ENCODE measurements at places on chromosomes 6 and 20.

- DNase-seq: no peak
Observed at GRCh38 chr20:41352666-41353065, 12.0 kb downstream of the LPIN3 start.

- DNase-seq: no peak
Observed at GRCh38 chr6:153963352-153963751, 75.7 kb upstream of the OPRM1 start.

- DNase-seq: no peak
Observed at GRCh38 chr6:126063512-126064146, 77.3 kb downstream of the TRMT11 start.

GRCh38 chr6:46741482-46741881, 5.3 kb upstream of the ANKRD66 start:
- DNase-seq: no peak

- DNase-seq: no peak
Observed at GRCh38 chr6:151300267-151300991, 60.7 kb downstream of the AKAP12 start.

- DNase-seq: no peak
Observed at GRCh38 chr20:1491860-1492642, 831 bp upstream of the SIRPB2 start.

- DNase-seq: no peak
Observed at GRCh38 chr6:137423451-137424168, 70.6 kb downstream of the OLIG3 start.

GRCh38 chr20:35196313-35196712, 24.4 kb downstream of the PROCR start:
- no peak for DNase-seq

- DNase-seq: no peak
Observed at GRCh38 chr6:170200458-170200891, 90.4 kb downstream of the DLL1 start.

DNA sequence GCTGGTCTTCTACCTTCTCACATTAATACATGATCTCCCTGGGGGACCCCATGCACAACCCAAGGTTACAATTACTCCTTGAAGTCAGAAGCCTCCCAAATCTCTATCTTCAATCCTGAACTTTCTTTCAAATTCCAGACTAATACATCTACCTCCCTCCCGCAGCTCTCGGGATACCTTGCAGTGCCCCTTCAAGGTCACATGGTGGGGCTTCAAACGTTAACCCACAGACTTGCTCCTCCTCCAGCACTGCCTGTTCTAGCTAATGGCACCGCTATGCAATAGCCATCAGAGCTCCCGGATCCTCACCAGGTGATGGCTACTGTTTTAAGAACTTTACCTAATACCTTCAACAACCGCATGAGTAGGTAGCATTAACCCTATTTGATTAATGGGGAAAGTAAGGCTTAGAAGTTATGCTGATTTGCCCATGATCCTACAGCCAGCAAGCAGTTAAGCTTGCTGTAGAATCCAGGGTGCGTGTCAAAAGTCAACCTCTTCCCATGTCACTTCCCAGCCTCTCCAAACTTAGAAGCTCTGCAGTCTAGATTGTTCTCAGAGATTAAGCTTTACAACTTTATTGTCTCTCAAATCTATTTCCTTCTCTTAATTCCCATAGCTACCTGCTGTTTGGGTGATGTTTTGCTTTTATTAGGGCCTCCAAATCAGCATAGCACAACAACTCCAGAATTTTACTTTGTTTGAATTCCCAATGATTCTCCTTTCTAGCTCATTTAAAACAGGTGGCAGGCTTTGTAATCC, 44.7 kb downstream of the PLAGL1 start:
- DNase-seq: no peak

GRCh38 chr6:166258854-166259276, 49.3 kb downstream of the PRR18 start:
- no peak for DNase-seq

- no peak for DNase-seq
Observed at GRCh38 chr6:54108271-54108670, 3.0 kb upstream of the MLIP start.

GRCh38 chr20:13396022-13396421, 174.9 kb downstream of the ISM1 start:
- DNase-seq: no peak

DNA sequence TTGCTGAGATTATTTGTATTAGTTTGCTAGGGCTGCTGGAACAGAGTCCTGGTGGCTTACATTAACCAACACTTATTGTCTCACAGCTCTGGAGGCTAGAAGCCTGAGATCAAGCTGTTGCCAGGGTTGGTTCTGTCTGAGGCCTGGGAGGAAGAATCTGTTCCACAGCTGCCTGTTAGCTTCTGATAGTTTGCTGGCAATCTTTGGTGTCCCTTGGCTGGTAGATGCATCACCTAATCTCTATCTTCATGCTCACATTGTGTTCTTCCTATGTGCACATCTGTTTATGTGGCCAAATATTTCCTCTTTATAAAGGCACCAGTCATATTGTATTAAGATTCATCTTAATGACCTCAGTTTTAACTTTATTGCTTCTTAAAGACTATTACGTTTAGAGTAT, 19.5 kb downstream of the SF3B5 start:
- DNase-seq: no peak

- DNase-seq: no peak
Observed at GRCh38 chr6:45487645-45488044, 109.9 kb upstream of the SUPT3H start.

GRCh38 chr6:62670490-62671223, 384.6 kb upstream of the KHDRBS2 start:
- DNase-seq: no peak

DNA sequence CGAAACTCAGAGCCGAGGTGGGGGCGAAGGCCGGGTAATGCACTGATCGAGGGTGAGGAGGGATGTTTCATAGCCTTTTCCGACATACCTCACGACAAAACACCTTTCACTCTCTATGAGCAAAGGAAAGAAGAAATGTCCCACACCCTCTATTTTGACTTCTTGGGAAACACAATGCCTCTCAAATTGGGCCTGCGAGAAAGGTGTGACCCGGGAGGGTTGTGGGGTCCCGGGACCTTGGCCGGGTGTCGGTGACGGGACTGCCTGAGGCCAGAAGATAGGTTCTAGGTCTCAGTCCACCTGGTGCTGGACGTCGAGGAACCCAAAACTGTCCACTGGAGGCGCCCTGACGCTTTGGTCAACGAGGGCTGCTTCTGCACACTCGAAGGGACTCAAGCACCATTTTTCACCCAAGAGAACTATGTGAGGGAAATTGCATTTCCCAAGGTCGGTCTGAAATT, 41.1 kb upstream of the OSTM1 start:
- DNase-seq: no peak

DNA sequence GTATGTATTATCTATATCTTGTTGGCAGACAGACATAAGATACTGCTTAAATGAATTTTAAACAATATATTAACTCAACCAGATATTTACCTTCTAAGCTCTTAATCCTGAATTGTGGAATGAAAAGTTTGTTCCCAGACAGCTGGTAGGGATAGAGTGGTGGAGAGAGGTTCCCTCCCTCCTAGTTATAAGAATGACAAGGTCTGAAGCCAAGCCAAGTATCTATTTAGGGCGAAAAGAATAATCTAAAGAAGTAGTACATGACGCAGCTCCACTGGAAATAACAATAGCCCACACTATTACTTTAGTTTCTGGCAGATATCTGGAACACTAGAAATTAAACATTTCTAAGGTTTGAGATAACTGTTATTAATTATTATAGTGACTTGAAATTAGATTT, 104.3 kb downstream of the AHI1 start:
- no peak for DNase-seq

GRCh38 chr20:16206817-16207216, 366.4 kb downstream of the KIF16B start:
- DNase-seq: no peak

DNA sequence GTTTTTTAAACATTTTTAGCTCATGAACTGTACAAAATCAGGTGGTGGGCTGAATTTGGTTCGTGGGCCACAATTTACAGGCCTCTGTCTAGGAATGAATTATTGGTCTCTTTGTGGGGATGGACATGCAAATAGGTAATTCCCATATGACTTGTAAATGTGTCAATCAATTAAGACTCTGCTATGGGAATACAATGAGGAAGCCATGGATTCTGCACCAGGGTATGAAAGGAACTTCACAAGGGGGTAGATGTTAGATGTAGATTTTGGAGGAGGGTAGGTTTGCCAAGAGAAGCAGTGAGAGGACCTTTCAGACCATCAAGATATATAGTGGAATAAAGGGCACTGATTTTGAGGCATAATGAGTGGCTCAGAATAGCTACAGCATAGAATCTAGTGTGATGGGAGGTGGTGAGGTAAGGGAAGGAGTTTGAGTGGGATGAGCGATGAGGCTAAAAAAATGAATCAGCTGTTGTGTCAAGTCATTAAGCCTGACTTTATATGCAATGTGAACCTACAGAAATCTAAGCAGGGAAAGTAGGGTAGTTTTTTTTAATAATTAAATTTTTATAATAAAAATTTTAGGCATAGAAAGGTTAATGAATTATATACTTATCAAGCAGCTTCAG, 32.6 kb upstream of the RNF182 start:
- DNase-seq: no peak
